ENCODE measurements at places on chromosomes 4 and X. TPM values are rescaled to one million over a fixed set of nuclear protein-coding genes. Genes with fewer than 3 reads are reported as not detected.

The TCP11X2 gene
- total RNA-seq = not detected

The WNK3 gene
- 1.8 TPM for total RNA-seq

The DCUN1D4 gene
- 24.6 TPM for total RNA-seq

The SSX1 gene
- total RNA-seq = 2.0 TPM

DNA sequence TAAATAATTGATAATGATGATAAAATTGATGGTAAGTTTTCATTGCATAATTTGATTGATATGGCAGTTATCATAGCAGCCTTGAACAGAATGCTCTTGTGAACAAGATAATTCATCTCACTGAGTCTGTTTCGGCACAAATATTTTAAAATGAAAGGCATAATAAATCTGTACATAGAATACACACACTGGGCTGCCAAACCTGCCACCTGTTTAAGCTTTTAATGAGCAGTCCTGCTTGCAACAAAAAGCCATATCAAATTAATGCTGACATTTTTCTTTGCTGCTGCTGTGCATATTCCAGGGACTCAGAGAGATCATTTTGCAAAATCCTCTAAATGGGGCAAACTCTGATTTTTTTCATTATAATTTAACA lies 201.1 kb downstream of the ARHGAP24 start:
- DNase-seq = no peak

DNA sequence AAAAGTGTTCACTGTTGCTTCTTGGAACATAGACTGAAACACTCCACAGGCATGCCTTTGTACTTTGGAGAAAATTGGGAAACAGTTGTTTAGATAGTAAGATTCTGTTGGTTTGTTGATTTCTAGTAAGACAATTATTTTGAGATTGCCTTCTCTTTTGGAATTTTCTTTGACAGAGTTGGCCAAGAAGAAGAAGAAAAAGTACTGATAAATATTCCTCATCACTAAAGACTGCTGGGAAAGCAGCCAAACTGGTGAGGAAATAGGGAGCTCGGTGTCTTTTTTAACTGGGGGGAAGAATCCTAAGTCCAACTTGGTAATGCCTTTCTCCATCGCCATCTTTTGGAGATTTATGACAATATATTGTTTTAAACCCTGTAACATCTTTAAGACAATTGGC lies 370.7 kb downstream of the GPAT3 start:
- no peak for DNase-seq

DNA sequence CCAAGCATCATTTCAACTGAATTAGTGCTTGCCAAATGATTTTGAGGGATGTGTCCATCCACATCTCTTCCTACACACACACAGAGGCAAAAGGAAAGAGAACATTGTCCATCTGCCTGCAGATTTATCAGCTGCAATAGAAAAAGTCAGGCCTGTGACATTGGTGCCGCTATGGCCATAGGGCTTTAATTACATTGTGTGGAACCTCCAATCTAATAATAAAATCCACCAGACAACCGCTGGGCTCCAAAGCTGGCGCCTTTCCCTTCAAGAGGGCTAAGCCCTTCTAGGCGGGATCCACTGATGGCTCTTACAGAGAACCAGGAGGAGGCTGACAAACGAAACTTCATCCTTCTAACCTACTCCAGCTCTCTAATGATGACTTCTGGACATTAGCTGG lies 60.6 kb downstream of the PHOX2B start:
- DNase-seq = no peak

GRCh38 chrX:8724300-8724699 lies 7.6 kb downstream of the ANOS1 start:
- no peak for DNase-seq
